ENCODE measurements at places on chromosomes 16 and 17. TPM values are rescaled to one million over a fixed set of nuclear protein-coding genes. Genes with fewer than 3 reads are reported as not detected.
A peak's percentile ranks its signal among the peaks of the same experiment; 100 is the strongest.

SULT1A4 gene
- 2.0 TPM for total RNA-seq

RHBDL1 gene
- 1.5 TPM for total RNA-seq

KRTAP16-1 gene
- not detected for total RNA-seq

MARCHF10 gene
- 0.71 TPM for total RNA-seq

CCL16 gene
- not detected for total RNA-seq

MT1G gene
- total RNA-seq: 4.3 TPM

PRAC1 gene
- total RNA-seq: 13.5 TPM

KRTAP3-2 gene
- total RNA-seq: not detected

GCGR gene
- 1.4 TPM for total RNA-seq

PER1 gene
- total RNA-seq: 153 TPM

KRT20 gene
- total RNA-seq: 1.4 TPM

GRCh38 chr16:73396556-73396955 is 348.6 kb upstream of the ZFHX3 start:
- DNase-seq: no peak

DNA sequence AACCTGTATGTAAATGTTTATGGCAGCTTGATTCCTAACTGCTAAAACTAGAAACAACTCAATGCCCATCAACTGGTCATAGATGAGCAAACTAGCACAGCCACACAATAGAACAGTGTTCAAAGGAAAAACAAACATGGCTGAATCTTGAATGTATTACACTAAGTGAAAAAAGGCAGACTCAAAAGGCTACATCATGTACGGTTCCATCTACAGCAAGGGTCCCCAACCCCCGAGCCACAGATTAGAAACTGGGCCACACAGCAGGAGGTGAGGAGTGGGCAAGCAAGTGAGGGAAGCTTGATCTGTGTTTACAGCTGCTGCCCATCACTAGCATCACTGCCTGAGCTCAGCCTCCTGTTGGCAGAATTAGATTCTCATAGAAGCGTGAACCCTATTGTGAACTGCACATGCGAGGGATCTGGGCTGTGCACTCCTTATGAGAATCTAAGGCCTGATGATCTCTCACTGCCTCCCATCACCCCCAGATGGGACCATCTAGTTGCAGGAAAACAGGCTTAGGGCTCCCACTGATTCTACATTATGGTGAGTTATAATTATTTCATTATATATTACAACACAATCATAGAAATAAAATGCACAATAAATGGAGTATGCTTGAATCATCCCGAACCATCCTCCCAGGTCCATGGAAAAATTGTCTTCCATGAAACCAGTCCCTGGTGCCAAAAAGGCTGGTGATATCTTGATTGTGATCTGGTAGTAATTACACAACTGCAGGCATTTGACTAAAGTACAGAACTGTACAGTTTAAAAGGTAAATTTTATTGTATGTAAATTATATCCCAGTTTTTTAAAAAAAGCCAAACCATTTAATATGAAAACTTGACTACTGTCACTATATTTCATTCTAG is 7.7 kb downstream of the CEP20 start:
- no peak for DNase-seq

DNA sequence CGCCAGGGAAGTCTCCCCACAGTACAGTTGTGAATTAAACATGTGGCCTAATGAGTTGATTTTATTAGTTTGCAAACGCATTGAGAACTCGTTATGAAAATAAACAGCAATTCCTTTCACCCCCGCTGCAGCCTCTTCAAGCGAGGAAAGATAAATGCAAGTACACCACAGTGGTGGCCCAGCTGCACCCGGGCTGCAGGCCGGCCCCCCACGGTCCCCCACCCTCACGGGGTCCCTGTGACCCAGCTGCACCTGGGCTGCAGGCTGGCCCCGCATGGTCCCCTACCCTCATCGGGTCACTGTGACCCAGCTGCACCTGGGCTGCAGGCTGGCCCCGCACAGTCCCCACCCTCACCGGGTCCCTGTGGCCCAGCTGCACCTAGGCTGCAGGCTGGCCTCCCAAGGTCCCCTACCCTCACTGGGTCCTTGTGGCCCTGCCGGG is 32.2 kb downstream of the SDK2 start:
- no peak for DNase-seq

- DNase-seq: no peak
These were observed 80.2 kb downstream of the CNGB1 start for GRCh38 chr16:57890752-57891111.

GRCh38 chr17:9389111-9389527 is 186.5 kb downstream of the STX8 start:
- no peak for DNase-seq

GRCh38 chr16:50802000-50802399 is 60.1 kb downstream of the CYLD start:
- DNase-seq: no peak

- peak; percentile 40 for DNase-seq
These were observed 1.4 kb downstream of the CHAD start for GRCh38 chr17:50467114-50467854.

DNA sequence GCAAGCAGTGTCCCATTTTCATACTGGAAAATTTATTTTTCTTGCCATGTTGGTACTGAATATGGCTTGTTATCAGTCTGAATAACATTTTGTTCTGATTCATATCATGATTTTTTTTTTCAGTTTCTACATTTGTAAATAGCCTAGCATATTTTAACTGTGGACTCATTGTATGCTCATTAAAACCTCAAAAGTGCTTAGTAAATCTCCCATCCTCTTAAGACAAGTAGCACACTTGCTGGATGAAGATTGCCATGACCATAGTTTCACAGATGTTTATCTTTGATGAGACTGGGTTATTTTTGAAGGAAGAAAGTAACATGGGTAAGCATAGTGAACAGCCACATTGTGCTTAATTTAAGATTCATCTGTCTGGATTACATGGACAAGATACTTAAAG is 878 bp downstream of the KRT10 start:
- no peak for DNase-seq

DNA sequence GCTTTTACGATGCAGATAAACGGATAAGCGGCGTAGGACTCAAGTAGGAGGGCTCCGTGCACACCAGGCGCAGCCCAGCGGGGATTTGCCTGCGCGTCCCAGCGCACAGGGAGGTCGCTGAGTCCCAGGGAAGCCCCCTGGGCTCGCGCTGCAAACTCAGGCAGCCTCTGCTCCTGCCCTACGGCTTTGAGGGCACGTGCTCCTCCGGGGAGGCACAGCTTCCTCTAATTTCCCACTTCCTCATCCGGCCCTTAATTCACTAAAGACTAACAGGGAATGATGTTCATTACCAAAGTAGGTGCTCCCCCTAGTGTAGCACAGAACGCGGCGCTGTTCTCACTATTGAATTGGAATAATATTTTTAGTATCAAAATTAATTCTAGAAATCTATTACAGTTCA is 825.4 kb downstream of the KCNJ18 start:
- DNase-seq: no peak

DNA sequence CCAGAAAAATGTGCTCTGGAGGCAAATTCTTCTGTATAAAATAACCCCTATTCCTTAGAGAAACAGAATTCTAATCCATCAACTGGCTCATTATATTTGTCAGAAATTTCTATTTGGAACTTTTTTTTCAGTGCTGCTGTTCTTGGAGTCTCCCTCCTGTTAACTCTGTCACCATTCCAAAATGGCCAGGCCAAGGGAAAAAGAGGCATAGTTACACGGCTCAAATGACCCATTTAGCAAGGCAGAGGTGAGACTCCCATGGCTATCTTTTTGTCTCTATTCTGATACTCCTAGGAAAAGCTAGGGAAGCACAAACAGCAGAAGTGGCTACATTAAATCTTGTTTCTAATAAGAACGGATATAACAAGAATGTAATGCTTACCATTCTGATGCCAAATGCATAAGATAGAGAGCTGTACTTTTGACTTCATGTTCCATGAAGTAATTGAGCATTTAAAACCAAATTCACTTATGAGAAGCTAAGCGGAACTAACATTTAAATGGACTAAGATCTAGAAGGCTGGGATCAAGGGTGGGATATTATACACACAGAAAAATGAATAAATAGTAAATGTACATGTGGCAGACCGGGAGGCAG is 64.4 kb upstream of the CORO6 start:
- no peak for DNase-seq

GRCh38 chr17:6671431-6671830 is 19.9 kb downstream of the C17orf100 start:
- DNase-seq: no peak

DNA sequence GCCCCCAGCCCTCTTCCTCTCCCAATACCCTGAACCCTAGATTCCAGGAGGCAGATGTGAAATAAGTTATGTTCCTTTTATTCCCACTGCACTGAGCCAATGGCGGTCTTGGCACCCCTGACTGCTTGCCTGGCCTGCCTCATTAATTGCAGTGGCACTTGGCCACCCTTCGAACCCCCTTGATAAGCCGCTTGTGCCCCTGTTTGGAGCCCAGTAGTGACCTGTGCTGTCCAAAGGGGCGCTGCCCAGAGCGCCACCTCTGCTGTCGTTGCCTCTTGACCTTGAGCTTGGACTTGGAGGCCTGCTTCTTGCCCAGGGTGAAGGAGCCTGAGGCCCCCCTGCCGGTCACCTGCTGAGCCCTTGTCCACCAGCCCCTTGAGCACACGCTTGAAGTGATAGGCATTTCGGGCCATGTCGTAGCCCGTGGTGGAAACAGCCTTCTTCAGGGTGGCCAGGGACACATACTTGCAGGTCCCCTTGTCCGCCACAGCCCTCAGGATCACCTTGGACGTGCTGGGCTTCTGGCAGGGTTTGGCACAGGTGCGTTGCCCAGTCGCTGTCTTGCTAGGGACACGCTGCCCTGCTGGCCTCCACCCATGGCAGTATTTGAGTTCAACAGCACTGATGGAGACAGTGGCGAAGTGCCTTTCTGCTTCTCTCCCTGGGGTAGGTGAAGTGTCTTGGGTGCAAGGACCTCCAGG is 5.7 kb downstream of the SGCA start:
- no peak for DNase-seq

GRCh38 chr17:7885367-7886226 is 3.0 kb upstream of the CHD3 start:
- peak; percentile 80 for DNase-seq

- DNase-seq: no peak
These were observed 45.8 kb downstream of the VPS35L start for GRCh38 chr16:19601083-19601976.

- DNase-seq: no peak
These were observed 418.3 kb upstream of the SALL1 start for GRCh38 chr16:51569203-51569931.

DNA sequence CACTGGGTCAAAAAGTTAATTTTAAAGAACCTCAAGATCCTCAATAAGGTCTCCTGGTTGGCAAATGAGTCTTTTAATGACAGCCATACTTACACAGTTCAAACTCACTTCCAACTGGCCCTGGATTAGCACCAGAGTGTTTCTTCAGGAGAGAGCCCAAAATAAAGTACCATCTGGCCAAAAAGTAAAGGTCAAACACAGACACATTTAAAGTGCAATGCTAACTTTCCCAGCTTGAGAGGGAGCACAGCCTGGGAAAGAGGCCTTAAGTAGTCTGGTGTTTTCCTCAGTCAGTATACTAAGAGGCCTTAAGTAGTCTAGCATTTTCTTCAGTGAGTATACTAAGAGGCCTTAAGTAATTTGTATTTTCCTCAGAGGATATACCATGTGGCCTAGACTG is 46.6 kb upstream of the ERN1 start:
- no peak for DNase-seq

DNA sequence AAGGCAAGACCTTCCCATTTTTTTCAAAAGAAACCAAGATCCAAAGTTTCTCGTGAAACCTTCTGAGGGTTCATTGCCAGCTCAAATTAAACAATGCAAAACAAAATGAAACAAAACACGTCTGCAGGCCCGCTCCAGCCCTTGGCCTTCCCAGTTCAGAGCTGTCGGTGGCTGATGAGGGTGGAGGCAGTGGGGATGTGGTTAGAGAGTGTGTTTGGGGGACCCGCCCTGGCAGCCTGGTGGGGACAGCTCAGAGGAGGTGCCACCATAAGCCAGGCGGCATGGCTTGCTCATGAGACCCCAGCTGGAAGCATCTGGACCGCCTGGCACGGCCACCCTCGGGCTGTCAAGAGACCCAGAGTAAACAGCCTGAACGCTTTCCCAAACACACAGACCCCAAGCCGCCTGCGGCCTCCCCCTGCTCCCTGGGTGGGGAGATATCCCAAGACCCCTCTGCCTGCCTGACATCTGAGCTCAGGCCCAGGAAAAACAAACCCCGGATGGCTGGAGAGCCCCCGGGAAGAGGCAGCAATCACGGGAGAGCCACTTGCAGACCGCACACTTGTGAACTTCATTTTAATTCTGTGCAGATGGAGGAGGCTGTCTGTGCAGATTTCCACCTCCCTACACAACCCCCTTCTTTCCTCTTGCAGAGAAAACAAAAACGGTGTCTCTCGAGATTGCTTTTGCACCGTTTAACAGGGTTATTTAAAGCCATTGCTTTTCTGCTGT is 35.4 kb upstream of the LITAF start:
- no peak for DNase-seq

DNA sequence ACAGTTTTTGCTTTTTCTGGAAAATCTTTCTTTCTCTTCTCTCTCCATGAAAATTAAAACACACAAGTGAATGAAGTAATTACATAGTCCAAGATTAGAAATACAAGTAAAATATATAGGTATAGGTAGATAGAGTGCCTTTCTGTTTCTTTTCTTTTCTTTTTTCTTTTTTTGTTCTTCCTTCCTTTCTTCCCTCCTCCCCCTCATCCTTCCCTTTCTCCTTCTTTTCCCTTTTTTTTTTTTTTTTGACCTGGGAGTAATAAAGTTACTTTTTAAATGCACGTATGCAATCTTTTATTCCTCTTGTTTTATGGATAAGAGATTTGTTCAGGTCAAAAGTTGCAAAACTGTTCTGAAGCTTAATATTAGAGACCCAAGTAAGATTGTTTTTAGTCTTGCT is 34.6 kb upstream of the KCNJ2 start:
- DNase-seq: no peak

GRCh38 chr16:68284847-68285246 is 20.5 kb downstream of the SLC7A6 start:
- no peak for DNase-seq

DNA sequence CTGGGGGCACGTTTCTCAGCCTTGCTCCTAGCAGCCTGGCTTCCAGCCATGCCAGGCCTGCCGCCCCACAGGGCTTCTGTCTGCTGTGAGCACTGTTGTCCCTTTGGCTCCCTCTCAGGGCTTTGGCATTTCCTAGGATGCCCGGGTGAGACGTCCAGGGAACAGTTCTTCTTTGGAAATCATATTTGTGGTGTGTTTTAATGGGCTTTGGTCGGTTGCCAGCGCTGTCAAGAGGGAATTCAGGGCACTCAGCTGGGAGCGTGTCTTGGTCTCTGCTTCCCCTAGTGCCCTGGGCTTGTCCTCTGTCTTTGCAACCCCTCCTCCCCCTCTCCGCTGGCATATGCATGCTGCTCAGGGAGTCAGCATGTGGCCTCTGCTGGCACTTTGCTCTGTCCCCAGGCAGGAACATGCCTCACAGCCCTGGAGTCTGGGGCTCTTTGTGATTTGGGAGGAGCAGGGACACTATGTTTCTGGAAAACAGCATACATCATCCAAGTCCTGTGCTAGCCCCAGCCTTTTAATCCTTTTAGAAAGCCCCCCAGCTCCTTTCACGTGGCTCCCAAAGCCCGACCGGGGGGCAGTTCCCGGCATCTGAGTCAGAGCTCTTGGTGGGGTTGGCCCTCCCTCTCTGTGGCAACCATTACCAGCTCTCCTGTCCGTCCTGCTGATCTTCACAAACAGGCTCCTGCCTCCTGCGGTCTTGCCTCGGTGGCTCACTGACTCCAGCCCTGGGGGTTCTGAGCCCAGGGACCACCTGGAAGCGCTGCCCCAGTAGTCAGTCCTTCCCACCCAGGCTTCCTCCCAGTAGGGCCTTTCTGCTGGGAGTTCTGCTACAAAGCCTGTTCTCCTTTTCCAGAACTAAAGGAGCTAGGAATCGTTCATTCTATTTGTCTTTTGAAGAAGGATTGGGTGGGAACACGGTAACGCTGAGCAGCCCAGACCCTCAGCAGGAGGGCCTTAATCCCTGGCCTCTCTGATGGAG is 26.7 kb downstream of the SAP30BP start:
- peak; percentile 96 for DNase-seq

Measured in sigmoid colon (tissue), 7 donors.